ENCODE measurements at places on chromosomes 16 and 17.

GRCh38 chr16:65751622-65752521, 614.6 kb upstream of the CDH5 start:
- no peak for DNase-seq

DNA sequence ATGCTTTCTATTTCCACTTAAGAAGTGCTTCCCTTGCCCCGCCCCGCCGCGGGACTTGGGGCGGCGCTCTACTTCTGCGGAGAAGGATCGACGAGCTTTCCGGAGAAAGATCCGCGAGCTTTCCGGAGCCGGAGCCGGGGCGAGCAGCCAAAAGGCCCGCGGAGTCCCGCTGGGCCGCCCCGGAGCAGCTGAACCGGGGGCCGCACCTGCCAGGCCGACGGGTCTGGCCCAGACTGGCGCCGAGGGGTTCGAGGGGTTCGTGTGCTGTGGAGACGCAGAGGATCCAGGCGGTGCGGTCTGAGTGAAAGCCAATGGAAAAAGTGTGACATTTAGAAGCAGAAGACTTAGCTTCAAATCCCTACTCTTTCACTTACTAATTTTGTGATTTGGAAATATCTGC, 50.8 kb downstream of the TBC1D26 start:
- DNase-seq, result no peak

- DNase-seq, result no peak
These were observed 2.0 kb downstream of the DNAI2 start for GRCh38 chr17:74276051-74276476.

DNA sequence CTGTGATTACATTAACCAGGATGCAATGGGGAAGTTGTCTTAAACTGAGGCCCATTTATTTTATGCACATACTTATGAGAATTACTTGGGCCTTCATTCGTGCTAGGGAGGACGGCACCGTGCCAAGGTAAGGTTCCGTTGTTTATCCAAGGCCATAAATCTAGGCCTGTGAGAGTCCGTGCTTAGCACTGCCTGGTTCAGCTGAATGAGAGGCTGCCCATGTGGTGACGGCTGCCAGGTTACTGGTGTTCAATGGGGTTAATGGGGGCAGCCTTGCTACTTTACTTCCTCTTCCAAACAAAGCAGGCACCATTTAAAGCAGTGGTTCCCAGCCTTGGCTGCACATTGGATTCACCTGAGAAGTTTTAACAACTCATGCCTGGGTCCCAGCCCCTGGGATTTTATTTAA, 135.1 kb upstream of the NOL11 start:
- no peak for DNase-seq

DNA sequence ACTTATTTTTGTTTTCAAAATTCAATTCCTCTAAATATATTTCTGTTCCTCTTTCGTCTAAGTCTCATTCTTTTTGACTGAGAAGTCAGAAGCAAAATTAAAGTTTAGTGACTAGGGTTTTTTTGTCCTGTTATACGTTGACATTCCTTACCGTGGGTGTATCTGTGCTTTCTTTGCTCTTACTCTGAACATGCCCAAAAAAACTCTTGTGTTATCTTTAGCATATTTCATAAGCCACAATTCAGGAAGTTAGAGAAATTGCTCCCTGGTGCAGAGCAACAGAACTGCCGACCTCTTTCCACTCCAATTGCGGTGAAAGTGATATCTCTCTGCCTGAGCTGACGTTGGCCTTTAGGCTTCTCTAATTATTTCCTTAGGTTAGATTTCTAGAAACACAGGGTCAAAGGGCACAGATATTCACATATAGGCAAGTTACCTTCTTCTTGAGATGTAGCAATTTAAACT, 65.7 kb downstream of the CENPV start:
- DNase-seq, result peak; percentile 63

GRCh38 chr16:12315330-12316136, 339.0 kb downstream of the SNX29 start:
- no peak for DNase-seq

DNA sequence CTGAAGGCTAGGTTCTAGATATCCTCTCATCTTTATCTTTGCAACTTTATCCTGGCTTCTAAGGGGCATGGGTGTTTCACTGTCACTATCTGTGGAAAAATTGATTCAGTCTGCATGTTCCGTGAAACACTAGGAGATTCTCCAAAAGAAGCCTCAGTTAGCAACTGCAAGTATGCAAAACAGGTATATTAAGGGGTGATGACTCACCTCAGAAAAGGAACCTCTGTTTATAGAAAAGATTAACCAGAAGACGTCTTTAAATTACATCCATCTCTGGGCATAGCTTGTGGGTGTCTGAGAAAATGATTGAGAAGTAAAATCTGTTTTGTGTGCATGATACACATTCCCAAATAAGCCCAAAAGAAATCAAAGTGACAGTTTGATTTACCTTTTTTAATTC, 353.8 kb upstream of the HSBP1 start:
- DNase-seq, result no peak

DNA sequence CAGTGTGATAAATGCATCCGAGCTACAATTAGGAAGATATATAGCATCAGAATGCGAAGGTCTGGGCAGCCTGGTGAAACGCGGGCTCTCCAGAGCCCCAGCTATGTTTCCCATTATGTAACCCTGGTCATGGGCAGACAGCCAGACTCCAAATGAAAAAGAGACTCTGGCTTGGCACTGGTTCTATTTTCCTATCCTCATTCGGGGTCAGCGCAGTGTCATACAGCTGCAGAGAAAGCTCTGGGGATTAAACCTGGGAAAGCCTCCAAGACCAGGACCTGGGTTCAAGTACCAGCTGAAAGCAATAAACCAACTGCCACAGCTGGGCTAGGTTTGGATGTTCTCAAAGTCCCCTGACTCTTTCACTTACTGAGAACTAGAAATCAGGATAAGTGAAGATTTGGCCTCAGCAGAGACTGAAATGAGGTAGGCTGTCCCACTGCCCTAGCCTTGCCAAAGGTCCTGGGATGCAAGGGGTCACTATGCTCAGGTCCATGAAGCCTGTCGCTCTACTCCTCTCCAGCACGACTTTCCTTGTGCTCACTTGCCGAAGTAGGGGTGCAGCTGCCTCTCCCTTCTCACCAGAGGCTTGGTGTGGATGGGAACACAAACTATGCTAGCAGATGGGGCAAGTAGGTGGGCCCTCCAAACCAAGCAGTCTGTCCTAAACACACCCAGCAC, 123.8 kb downstream of the SMG6 start:
- DNase-seq, result no peak

DNA sequence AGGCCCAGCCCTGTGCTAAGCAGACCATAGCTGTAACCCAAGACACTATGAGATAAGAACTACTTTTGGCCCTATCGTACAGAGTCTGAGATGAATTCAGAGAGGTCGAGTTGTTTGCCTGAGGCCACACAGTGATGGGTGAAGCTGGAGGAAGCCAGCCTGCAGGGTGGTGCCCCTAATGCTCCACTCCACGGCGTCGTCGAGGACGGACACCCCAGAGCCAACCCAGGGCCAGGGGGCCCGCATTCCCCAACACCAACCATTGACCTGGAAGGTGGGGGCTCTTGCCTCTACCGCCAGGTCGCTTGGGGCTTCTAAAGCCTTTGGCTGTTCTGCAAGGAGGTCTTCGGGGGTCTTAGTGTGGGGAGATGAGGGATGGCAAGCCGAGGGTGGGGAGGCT, 84.1 kb downstream of the IRF8 start:
- DNase-seq, result no peak

- DNase-seq, result no peak
These were observed 104.3 kb upstream of the HLF start for GRCh38 chr17:55160501-55160900.

DNA sequence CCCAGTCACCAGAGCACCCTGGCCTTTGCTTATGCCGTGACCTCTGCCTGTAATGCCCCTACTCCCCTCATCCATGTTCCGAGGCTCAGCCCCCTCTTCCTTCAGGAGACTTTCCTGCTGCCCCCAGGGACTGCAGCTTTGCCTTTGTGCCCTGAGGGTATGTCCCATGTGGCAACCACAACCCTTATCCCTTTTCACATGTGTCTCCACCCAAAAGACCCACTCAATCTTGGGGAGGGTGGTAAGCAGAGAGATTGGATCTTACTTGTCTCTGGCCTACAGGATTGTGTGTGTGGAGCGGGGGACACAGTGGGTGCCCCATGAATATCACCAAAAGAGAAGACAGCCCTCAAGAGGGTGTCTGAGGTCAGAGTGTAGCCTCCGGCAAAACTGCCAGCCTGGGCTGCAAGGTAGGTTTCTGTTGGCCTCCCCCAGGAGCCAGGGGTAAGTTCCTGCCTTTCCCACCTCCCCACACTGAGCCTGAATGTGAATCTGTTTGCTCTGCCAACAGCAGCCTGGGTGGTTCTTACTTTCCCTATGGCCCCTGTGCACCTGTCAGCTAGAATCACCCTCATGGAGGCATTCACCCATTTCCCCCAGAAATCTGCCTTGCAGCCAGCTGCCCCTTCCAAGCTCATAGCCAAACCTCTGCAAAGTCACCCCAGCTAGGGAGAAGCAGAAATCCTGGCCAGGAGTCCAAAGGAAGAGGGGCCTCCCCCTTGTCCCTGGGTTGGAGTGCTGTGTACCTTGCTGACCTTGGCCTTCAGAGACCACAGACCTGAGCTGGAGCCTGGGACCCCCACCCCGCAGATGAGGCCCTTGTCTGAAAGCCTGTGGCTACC, 11.5 kb upstream of the C17orf113 start:
- DNase-seq, result no peak

- DNase-seq, result no peak
These were observed 32.6 kb downstream of the KDM8 start for GRCh38 chr16:27235938-27236245.

All from Jurkat, Clone E6-1 (cell line).